GM23248 (cell line): ENCODE measurements at places on chromosomes 2 and 18. TPM values are rescaled to one million over a fixed set of nuclear protein-coding genes. Genes with fewer than 3 reads are reported as not detected.

DNA sequence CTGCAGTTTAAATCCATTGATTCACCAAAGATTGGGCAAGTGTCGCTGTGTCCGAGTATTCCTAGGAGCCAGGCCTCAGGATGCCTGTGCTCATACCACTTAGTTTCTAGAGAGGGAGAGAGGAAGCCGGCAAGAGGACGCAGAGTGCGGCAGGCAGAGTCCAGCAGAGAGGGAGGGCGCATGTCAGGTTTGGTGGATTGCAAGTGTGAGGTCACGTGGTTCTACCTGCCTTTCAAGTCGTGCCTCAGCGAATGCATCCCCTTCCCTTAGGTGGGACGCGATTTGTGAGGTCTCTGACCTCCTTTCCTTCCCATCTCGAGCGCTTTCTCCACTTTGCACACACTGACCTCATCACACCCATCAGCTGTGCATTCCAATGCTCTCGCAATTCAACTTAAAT, 188.1 kb downstream of the TMEM18 start:
- H3K27me3 ChIP-seq = no peaks in the 10 kb centered on the region
- no peak for DNase-seq
- no peaks in the 10 kb centered on the region for H3K4me1 ChIP-seq
- H3K36me3 ChIP-seq = no peaks in the 10 kb centered on the region
- no peak overlapping the region for H3K27ac ChIP-seq

DNA sequence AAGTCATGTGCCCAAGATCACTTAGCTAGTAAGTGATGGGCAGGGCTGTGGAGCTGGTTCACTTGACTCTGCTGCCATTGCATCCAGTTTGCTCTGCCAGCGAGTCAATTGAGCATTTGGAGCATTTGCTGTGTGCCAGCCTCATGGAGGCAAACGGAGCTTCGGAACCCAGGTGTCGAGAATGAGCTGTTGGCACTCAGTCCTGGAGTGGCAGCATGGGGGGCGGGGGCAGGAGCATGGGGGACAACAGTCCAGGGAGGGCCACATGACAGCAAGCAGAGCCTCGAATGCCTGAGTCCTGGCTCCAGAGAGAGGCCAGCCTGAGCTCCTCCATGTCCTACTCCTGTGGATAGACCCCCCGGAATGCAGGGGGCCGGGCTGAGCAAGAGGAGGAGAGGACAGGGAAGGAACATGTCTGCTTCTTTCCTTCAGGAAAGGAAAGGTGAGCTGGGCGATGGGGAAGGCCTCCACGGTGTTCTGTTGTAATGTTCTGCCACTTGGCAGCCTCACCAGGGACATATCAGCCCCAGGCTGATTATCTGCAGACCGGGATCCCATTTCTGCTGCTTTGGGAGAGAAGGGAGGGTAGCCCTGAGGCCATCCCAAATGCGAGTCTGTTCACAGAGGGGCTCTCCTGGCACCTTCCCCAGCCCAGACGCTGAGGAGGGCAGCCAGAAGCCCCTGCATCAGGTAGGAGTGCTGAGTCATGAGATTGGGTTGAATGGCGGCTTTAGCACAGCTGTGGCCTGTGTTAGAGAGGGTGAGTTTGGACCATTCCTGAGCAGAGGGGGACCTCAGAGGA, 59.6 kb downstream of the HPCAL1 start:
- no peak for DNase-seq
- no peak overlapping the region for H3K27ac ChIP-seq
- H3K4me3 ChIP-seq = no peak overlapping the region
- no peaks in the 10 kb centered on the region for H3K4me1 ChIP-seq
- no peaks in the 10 kb centered on the region for H3K36me3 ChIP-seq
- H3K27me3 ChIP-seq = no peaks in the 10 kb centered on the region

DNA sequence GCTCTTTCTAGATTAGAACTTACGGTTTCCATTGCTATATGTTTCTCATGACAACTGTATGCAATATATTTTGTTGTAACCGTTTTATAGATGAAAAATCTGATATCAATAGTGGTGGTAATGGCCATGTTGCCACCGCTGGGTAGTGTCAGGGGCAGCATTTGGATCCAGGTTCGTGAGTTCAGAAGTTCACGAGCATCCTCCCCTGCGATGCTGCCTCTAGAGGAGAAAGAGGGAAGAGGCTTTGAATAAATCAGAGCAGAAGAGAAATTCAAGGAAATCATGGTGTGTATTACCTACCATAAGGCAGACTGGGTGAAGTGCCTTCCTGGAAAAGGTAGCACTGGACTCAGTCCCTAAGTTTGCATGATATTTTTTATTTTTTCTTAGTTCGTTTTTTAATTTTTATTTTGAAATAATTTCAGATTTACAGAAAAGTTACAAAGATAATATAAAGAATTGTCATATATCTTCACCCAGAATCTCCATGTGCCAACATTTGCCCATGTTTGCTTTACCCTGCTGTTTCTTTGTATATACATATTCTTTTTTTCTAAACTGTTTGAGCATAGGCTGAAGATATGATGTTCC, 3.3 kb upstream of the ZBTB7C start:
- no peaks in the 10 kb centered on the region for H3K4me1 ChIP-seq
- no peak overlapping the region for H3K4me3 ChIP-seq
- DNase-seq = peak; percentile 66
- H3K27ac ChIP-seq = no peak overlapping the region
- H3K36me3 ChIP-seq = no peaks in the 10 kb centered on the region

DNA sequence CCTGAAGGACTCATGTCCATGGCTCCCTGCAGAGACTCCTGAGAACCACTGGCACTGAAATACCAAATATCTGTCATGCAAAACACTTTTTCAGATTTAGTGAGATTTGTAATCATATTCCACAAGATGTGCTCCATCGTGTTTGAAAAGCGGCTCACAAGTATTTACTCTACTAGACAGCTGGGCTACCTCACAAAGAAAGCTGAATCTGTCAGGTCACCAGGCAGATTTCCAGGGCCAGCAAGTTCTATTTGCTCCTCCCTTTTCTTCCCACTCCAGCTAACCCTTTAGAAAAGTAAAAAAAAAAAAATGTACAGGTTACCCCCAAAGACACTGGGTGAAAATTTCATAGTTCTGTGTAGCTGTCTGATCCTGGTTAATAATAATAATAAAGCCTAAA, 22.9 kb downstream of the WIPF1 start:
- peaks cover 42% of the 10 kb centered on the region for H3K36me3 ChIP-seq
- H3K27me3 ChIP-seq = no peaks in the 10 kb centered on the region
- no peak overlapping the region for H3K27ac ChIP-seq
- H3K4me1 ChIP-seq = peaks cover 6% of the 10 kb centered on the region
- no peak for DNase-seq
- no peak overlapping the region for H3K4me3 ChIP-seq

DNA sequence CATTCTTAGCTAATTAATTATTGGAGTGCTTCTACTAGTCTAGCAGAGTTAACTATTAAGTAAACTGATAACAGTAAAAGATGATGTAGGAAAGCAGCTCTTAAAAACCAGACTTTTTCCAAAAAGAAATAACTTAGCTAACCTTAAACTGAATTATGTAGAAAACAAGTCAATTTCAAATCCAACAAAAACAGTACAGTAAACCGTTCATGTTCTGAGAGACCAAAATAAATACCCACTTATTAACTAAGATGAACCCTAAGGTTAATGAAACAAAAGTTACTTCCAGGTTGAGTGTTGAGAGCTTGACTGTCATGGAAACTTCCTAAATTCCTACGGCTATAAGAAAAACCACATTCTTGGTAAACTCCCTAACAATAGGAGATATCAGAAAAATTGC, 181.2 kb downstream of the PPP1R1C start:
- H3K27me3 ChIP-seq = no peaks in the 10 kb centered on the region
- 0 out of 2 replicates have a peak, but pooled peaks cover 3% of the 10 kb centered on the region for H3K4me1 ChIP-seq
- H3K36me3 ChIP-seq = no peaks in the 10 kb centered on the region
- no peak overlapping the region for H3K27ac ChIP-seq
- no peak overlapping the region for H3K4me3 ChIP-seq
- no peak for DNase-seq

- no peaks in the 10 kb centered on the region; the same call in 1 of the 2 replicates for H3K4me1 ChIP-seq
- H3K27ac ChIP-seq = no peak overlapping the region
- no peak overlapping the region for H3K4me3 ChIP-seq
- H3K36me3 ChIP-seq = peaks cover 89% of the 10 kb centered on the region
- no peaks in the 10 kb centered on the region for H3K27me3 ChIP-seq
- DNase-seq = no peak
Measured at GRCh38 chr2:37211212-37211611, 14.9 kb downstream of the CEBPZOS start.

- H3K4me3 ChIP-seq = no peak overlapping the region
- no peaks in the 10 kb centered on the region for H3K27me3 ChIP-seq
- no peak overlapping the region for H3K27ac ChIP-seq
- no peaks in the 10 kb centered on the region for H3K4me1 ChIP-seq
Measured at GRCh38 chr2:179561702-179562101, 297.1 kb upstream of the SESTD1 start.

DNA sequence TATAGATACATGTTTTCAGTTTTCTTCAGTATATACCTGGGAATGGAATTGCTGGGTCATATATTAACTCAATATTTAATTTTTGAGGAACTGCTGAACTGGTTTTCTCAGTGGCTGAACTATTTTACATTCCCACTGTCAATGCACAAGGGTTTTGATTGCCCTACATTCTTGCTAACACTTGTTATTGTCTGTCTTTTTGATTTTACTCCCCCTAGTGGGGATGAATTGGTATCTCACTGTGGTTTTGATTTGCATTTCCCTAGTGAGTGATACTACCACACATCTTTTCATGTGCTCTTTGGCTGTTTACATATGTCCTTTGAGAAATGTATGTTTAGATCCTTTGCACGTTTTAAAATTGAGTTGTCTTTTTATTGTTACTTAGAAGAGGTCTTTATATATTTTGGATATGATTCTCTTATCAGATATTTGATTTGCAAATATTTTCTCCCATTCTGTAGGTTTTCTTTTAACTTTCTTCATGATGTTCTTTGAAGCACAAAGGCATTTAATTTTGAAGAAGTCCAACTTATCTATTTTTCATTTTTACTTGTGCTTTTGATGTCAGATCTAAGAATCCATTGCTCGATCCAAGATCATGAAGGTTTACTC, 36.2 kb downstream of the ASB1 start:
- peak; percentile 65 for DNase-seq
- H3K27me3 ChIP-seq = no peaks in the 10 kb centered on the region
- peaks cover 22% of the 10 kb centered on the region for H3K4me1 ChIP-seq
- no peak overlapping the region for H3K27ac ChIP-seq
- no peak overlapping the region for H3K4me3 ChIP-seq

GRCh38 chr2:172464400-172465129, 37.2 kb downstream of the ITGA6 start:
- no peak for DNase-seq
- H3K4me1 ChIP-seq = peaks cover 16% of the 10 kb centered on the region
- H3K4me3 ChIP-seq = no peak overlapping the region
- no peak overlapping the region for H3K27ac ChIP-seq
- no peaks in the 10 kb centered on the region for H3K36me3 ChIP-seq
- H3K27me3 ChIP-seq = no peaks in the 10 kb centered on the region

- DNase-seq = no peak
- H3K27ac ChIP-seq = no peak overlapping the region
- H3K36me3 ChIP-seq = no peaks in the 10 kb centered on the region
- H3K4me3 ChIP-seq = no peak overlapping the region
Measured at GRCh38 chr2:123051136-123051535, 974.0 kb upstream of the CNTNAP5 start.

DNA sequence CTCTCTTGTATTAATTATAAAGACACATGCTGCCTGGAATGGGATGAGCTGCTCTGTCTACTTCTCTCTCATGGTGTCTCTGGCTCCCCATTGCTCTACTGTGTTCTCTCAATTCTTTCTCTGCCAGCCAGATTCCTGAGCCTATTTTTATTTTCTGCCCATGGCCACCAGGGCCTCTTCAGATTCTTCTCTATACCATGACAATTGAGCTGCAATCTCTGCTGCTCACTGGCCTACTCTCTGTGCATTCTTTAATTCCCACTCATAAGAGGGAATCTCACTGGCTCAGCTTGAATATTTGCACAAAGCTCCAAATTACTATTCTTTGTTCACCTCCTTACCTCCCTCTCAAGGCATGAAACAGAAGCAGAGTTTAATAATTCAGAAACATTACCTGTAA, 161.4 kb upstream of the GULP1 start:
- no peak overlapping the region for H3K27ac ChIP-seq
- H3K4me3 ChIP-seq = no peak overlapping the region
- H3K4me1 ChIP-seq = no peaks in the 10 kb centered on the region; the same call in 1 of the 2 replicates
- H3K36me3 ChIP-seq = no peaks in the 10 kb centered on the region

DNA sequence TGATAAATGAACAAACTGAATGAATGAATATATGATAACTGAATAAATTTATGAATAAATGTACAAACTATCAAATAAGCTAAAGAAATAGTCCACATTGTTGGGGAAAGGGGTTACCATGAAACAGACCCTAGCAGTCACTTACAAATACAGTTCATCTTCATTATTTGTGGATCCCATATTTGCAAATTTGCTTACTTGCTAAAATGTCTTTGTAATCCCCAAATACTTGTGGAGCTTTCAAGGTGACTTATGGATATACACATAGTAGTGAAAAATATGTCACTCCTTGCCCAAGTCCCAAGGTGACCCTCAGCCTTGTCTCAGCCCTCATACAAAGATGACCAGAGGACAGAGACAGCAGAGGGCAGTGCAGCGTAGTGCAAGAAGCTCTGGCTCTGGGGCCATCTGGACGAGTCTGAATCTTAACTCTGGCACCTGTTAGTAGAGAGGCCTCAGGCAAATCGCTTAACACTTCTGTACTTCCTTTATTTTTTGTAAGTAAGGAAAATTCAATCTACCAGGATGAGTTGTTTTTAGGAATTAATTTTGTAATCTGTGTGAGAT, 3.1 kb downstream of the PAIP2B start:
- H3K4me3 ChIP-seq = no peak overlapping the region
- peaks cover 13% of the 10 kb centered on the region; the same call in 1 of the 2 replicates for H3K27me3 ChIP-seq
- H3K27ac ChIP-seq = no peak overlapping the region
- H3K4me1 ChIP-seq = no peaks in the 10 kb centered on the region

DNA sequence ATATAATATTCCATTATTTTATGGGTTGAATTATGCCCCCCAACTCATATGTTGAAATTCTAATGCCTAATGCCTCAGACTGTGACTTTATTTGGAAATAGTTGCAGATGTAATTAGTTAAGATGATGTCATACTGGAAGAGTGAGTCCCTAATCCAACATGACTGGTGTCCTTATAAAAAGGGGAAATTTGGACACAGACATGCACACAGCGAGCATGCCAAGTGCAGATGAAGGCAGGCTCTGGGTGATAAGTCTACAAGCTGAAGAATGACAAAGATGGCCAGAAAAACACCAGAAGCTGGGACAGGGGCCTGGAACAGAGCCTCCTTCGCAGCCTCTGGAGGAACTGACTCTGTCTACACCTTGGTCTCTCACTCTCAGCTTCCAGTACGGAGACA, 10.0 kb upstream of the ASAP2 start:
- H3K27me3 ChIP-seq = no peaks in the 10 kb centered on the region
- peaks cover 44% of the 10 kb centered on the region for H3K4me1 ChIP-seq
- no peaks in the 10 kb centered on the region for H3K36me3 ChIP-seq
- H3K27ac ChIP-seq = no peak overlapping the region
- DNase-seq = no peak

Gene FER1L5
- total RNA-seq = under 0.01 TPM in 1 of 2 replicates, not detected in the other

Gene GALNT13
- total RNA-seq = 0.11 TPM in 1 of 2 replicates, not detected in the other
